Mammary epithelial cell (primary cell): ENCODE measurements at places on chromosomes 4 and X. TPM values are rescaled to one million over a fixed set of nuclear protein-coding genes. Genes with fewer than 3 reads are reported as not detected.
A peak's percentile ranks its signal among the peaks of the same experiment; 100 is the strongest.

The POU3F4 gene
- not detected in 2 replicates for total RNA-seq

The USP17L28 gene
- total RNA-seq: not detected

The BRS3 gene
- not detected in 2 replicates for total RNA-seq

The CFI gene
- 21.5 TPM for total RNA-seq

The PHOX2B gene
- not detected for total RNA-seq

The GAGE1 gene
- total RNA-seq: not detected

The CXorf65 gene
- not detected in 2 replicates for total RNA-seq

The TDO2 gene
- not detected for total RNA-seq

The SPARCL1 gene
- 1.2 TPM for total RNA-seq

The GPR78 gene
- total RNA-seq: not detected in 2 replicates

The FRMD7 gene
- 0.50 TPM for total RNA-seq

The GNPDA2 gene
- total RNA-seq: 22.3 TPM

The TSPAN5 gene
- total RNA-seq: 19.0 TPM

DNA sequence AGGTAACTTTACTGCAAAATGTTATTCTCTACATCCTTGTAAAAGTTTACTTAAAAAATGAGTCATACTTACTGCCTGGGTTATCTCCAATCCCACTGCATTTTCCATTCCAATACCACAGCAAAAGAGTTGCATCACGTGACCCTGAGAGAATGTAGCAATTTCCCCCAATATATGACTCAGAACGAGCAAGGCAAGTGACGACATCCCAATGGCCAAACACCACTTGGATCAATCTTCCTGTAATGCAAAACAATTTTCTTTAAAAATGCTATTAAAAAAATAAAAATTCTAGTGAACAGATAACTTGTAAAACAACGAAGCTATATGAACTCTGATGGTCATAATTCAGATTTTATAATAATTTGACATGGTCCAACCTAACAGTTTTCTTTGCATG lies 224.3 kb downstream of the DCLK2 start:
- peak; percentile 87 for DNase-seq

GRCh38 chr4:14952352-14952751 lies 49.9 kb upstream of the CPEB2 start:
- no peak for DNase-seq

GRCh38 chrX:96707804-96708203 lies 23.2 kb downstream of the DIAPH2 start:
- DNase-seq: no peak

- DNase-seq: no peak
These were observed 15.0 kb upstream of the ENAM start for GRCh38 chr4:70613306-70614183.

DNA sequence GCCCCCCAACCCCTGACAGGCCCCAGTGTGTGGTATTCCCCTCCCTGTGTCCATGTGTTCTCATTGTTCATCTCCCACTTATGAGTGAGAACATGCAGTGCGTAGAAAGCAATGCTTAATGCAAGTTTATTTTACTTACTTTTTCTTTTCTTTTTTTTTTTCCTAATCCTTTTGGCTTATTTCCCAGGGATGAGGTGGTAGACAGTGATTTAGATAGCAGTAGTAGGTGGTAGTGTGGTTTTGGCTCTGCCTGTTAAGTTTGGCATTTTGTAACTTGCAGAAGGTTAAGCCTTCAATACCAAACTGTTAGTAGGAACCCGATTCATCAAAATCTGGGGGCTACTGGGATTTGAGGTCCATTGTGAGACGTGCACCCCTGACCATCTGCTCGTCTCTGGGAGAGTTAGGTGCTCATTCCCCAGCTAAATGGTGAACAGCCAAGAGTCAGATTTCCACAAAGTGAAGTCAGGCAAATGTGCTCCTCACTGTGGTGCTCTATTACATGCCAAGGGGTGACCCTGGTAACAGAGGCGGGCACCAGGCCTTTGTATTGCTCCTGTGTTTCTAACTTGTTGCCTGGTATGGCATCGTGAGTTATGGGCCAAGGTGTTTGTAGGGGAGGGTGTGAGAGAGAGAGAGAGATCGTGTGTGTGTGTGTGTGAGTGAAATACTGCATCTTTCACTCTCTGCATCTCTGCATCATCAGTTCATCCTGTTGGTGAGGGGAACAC lies 70.3 kb downstream of the PHOX2B start:
- DNase-seq: no peak

DNA sequence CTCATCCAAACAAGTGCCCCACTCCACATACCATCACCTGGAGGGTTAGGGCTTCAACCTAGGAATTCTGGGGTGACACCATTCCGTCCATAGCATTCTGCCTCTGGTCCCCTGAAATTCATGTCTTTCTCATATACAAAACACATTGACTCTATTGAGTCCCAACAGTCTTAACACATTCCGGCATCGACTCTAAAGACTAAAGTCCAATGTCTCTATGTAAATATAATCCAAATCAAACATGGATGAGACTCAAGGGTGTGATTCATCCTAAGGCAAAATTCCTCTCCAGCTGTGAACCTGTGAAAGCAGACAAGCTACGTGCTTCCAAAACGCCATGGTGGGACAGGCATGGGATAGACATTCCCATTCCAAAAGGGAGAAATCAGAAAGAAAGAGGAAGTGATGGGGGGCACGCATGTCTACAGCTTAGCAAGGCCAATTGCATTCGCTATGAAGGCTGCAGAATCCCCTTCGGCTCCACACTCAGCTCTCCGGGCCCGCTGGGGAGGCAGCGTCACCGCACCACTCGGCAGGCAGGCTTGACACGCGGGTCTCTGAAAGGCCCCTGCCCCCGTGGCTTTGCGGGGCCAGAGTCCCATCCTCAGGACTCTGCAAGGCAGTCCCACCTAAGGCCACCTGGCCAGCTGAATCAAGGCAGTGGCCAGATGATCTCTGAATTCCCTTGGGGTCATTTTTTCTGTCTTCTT lies 53.2 kb downstream of the ADRA2C start:
- no peak for DNase-seq

GRCh38 chr4:118916691-118917289 lies 28.1 kb downstream of the SYNPO2 start:
- DNase-seq: no peak

GRCh38 chr4:5705647-5706320 lies 2.6 kb downstream of the EVC2 start:
- no peak for DNase-seq

DNA sequence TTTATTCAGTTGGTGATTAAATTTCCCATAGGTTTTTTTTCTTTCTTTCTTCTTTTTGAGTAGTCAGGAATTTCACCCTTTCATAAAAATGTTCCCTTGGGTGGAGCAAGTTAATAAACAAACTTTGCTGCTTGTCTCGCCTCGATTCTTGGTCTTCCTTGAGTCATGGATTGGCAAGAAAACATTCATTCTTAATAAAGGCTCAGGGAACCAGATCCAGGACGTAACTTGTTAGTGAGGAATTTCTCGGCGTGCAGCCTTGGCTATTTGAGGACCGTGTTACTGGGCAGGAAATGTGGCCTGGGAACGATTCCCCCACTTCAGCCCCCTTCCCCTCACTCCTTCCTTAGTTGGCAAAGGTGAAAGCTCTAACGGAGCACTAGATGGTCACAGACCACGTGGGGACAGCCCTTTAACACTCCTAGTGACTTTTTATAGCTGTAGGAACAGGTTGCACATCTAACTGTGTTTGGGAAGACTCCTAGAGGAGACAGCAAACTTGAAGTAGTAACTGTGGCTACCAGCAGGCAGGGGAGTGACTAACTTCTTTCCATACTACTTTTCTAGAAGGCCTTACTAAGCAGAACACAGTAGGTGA lies 106.8 kb downstream of the UCHL1 start:
- DNase-seq: no peak

DNA sequence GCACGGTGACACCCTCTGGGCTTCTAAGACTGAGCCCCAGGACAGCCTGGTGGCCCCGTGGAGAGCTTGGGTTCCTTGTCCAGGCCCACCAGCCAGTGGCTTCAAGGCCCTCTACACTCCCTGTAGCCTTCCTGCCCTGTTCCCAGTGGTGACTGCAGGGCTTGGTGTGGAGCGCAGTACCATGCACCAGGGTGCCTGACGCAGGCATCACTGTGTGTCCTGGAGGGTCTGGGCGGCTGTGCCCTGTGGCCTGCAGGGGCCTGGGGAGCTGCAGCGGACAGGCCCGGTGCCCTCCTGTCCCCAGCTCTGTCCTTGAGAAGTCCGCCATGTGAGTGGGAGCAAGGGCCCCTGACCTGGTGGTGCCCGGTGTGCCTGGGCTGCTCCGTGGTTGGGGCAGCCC lies 4.3 kb downstream of the FGFRL1 start:
- no peak for DNase-seq

DNA sequence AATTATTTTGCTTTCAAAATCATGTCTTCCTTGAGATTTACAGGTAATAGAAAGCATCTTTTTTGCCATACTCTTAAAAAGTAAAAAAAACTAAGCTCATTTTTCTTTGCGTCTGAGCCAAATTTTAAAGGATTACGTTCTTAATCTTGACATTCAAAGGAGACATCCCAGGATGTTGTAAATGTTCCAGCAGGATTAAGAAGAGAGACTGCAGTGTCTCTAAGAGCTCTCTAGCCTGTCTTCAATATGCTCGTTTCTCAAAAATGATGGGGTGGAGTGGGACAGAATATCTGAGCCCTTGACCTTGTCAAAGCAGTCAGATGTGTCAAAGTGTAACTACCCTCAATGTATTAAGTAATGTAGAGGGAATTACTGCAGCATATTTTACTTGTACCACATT lies 363.3 kb downstream of the PCDH7 start:
- DNase-seq: no peak

DNA sequence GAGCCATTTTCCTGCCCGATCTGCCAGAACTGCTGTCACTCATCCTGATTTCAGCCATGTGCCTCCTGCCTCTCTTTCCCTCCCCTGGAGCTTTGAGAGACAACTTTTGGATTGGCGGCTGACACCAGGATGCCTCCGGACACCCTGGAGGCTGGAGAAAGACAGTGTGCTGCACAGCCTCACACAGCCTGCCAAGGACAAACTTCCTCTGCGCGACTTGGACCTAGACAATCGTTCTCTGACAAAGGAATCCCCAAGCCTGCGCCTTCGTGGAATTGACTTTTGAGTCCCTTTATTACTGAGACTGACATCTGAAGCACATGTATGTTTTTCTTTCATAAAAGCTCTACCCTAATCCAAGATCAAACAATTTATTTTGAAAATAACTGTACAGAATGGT lies 10.8 kb upstream of the LDB2 start:
- DNase-seq: no peak

GRCh38 chrX:152640034-152640818 lies 2.5 kb downstream of the GABRQ start:
- no peak for DNase-seq

DNA sequence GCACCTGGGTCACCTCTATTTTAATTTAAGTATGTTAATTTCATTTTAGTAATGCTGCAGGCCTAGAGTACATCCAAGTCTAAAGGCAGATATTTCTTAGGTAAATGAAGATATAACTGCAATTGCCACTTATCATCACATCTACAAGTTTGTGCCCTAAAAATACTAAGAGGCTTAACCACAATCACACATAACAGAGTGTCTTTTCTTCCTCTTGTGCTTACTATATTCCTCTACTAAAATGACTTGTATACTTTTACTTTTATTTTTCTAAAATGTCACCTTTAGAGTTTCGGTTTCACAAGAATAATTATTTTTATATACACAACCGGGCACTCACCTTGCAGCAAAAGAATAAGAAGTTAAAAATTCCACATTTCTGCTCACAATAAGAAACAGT lies 77.9 kb downstream of the EFHC2 start:
- DNase-seq: no peak

- DNase-seq: no peak
These were observed at the start of gene ARHGAP36 for GRCh38 chrX:131058136-131058868. ARHGAP36 (plus strand) TSS chrX:131058346; CDS start chrX:131081666, 23,320 bp downstream.

DNA sequence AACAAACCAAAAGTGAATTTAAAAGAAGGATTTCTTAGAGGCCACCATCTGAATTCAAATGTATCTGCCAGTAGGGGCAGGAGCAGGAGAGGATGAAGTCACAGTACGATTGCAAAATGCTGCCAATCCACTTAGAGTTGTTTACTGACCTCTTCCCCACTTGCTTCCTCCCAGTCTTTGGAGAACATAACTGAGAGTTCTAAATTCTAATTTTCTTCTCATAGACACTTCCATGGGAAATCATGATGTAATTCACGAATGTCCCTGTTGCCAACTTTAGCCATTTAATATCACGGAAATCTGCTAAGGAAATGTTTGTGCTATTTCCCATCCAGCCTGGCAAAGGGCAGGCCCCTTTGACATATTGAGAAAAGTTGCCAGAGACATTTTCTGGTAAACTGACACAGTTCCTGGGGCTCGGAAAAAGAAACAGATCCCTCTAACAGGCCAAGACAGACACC lies 33.6 kb upstream of the NOCT start:
- peak; percentile 14 for DNase-seq

DNA sequence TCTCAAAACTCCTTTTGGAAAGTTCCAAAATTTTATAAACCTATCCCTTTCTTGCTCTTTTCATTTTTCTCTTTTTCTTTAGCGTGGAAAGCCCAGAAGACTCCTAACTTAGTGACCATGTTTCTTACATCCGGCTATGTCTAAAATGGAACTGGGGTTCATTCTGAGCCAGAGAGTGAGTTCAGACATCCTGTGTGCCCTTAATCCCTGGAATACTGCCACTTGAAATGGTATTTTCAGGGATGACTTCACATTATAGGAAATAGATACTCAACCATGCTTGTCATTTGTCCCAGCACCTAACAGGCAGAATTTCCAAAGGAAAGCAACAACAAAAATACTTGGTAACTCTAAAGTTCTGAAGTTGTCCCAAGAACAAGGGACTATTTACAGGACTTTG lies 379.6 kb downstream of the ARHGAP24 start:
- no peak for DNase-seq

GRCh38 chr4:75880278-75880677 lies 22.0 kb downstream of the PPEF2 start:
- no peak for DNase-seq

DNA sequence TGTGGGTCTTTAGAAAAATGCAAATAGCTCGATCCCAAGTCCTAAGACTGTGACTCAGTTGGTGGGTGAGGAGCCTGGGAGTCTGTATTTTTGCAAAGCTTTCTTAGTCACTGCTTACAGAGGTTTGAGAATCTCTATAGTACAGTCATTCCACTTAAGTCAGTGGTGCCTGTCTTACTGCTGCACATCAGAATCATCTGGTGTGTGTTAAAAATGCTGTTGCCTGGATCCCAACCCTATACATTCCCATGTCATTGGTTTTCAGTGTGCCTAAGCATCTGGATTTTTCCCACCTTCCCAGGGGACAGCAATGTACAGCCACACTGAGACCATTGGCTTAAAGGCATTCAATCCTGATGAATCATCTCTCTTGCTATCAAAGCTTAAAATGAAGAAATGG lies 21.0 kb upstream of the GEMIN8 start:
- no peak for DNase-seq
